GM12865 (cell line): ENCODE measurements at places on chromosomes 4 and X.
A peak's percentile ranks its signal among the peaks of the same experiment; 100 is the strongest.

GRCh38 chr4:8917321-8917811 lies 45.7 kb upstream of the HMX1 start:
- DNase-seq, result no peak

GRCh38 chr4:135900956-135901355 lies 1631.3 kb downstream of the PCDH18 start:
- no peak for DNase-seq

GRCh38 chr4:6074758-6075157 lies 56.5 kb upstream of the C4orf50 start:
- no peak for DNase-seq

DNA sequence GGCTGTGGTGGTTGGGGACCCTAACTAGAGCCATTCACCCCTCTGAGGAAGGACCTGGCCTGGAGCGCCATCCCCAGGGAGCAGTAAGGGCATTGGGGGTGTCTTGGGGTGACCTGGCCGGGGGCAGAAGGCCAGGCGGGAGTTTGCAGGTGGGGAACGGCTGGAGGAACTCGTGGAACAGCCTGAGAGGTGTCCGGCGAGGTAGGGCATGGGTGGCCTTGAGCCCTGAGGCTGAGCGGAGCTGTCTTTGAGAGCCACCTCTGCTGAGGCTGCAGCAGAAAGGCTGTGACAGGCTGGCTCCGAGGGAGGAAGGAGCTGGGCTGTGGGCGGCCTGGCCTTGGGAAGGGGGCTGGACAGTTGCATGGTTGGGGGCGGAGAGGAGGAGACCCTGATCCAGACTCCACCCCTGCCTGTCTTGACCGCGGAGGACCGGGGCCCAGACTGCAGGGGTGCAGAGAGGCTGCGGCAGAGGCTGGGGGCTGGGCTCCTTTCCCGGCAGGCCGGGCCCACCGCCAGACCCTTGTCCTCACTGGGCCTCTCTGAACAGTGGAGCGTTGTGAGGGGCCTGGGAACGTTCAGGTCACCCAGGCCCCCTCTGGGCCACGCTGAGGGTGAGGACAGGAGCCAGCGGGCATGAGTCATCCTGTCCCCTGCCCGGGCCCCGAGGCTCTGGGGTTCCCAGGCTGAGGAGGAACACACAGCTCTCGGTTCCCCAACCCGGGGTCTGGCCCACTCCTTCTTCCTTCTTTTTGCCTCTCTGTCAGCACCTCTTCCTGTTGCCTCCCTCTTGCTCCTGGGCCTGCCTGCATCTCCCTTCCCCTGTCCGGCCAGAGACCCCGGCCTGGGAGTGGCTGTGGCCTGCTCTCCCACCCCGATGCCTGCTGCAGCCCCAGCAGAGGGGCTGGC lies 8.1 kb downstream of the SH3BP2 start:
- DNase-seq, result peak; percentile 73

DNA sequence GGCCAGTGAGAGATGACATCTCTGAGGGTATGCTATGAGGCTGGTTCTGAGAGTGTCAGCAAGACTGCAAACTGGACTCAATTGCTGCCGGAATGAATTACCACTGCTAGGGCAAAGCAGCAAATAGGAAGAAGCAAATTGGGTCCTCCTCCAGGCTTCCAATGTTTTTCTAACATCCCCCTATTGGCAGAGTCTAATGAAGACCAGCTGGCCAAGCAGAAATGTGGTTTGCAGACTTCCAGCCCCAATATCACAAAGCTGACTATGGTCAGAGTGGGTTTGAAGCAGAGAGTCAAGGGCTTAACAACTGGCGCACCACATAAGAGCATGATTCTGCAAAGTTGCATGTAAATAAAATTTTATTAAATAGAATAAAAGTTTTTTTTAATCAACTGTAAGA lies 225.4 kb upstream of the GLRA2 start:
- DNase-seq, result no peak

DNA sequence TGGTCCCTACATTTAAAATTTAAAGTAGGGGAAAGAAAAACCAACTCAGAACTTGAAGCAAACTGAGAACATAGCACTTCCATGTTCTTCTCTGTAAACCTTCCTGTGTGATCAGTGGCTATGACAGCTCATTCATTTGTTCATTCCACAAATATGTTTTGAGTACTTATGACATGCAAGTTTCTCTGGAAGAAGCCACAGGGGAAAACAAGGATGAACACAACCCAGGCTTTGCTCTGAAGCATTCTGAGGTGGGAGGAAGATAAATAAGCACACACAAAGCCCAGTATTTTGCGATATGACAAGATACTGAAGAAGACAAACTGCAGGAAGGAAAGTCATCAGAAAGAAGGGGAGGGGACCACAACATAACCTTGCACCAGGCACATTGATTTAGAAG lies 96.4 kb downstream of the CHIC2 start:
- no peak for DNase-seq

DNA sequence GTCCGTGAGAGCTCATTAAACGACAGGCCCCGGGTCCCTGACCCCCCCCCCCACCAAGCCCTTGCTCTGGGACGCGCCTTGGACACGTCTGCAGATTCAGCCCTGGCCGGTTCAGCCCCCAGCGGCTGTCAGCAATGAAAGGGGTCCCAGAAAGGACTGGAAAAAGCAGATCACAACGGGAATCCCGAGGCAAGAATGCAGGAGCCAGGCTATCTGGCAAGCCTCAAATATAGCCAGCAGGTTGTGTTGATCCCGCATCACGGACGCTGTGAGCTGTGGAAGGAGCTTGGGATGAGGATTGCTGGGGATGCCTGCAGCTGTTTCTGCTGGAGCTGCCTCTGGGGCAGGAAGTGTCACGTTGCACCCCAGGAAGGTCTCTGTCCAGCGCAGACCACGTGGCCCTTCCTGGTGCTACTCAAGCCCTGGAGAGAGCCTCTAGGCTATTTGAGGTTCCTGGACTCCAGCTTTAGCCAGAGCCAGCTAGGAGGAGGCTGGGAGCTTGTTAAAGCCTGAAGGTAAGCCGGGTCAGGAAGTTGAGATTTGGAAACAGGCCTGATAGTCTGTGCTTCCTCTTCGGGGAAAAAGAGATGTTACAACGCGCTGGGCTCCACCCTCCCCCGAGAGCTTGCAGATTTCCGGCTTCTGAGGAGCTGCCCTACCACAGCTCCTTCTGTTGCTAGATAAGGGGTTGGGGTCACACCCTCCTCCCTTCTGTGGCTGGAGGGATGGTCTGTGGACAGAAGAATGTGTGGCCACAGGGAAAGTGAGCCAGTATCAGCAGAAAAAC lies 19.3 kb upstream of the CSF2RA start:
- peak; percentile 54 for DNase-seq

- DNase-seq, result no peak
These were observed 34.1 kb downstream of the DLG3 start for GRCh38 chrX:70478526-70479245.

- no peak for DNase-seq
These were observed 55.6 kb upstream of the SLC39A8 start for GRCh38 chr4:102400898-102401297.

GRCh38 chrX:72019487-72019886 lies 108.8 kb downstream of the NHSL2 start:
- DNase-seq, result no peak

DNA sequence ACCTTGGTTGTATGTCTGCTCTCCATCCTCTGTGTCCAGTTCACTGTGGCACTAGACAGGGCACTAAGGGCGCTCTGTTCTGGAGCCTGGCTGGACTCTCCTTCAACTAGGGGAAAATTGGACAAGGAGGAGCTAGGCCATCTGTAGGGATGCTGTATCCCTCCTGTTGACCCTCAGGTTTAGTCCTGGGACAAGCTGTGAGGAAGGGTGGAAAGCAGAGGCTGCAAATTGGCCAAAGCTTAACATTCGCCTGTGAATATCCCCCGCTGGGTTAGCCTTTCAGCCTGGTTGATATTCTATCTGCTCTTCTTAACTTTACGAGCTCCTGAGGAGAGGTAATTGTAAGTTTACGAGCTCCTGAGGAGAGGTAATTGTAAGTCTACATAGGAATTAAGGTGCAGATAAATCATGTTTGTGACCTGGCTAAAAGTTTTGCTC lies 64.4 kb upstream of the ENPEP start:
- DNase-seq, result no peak

DNA sequence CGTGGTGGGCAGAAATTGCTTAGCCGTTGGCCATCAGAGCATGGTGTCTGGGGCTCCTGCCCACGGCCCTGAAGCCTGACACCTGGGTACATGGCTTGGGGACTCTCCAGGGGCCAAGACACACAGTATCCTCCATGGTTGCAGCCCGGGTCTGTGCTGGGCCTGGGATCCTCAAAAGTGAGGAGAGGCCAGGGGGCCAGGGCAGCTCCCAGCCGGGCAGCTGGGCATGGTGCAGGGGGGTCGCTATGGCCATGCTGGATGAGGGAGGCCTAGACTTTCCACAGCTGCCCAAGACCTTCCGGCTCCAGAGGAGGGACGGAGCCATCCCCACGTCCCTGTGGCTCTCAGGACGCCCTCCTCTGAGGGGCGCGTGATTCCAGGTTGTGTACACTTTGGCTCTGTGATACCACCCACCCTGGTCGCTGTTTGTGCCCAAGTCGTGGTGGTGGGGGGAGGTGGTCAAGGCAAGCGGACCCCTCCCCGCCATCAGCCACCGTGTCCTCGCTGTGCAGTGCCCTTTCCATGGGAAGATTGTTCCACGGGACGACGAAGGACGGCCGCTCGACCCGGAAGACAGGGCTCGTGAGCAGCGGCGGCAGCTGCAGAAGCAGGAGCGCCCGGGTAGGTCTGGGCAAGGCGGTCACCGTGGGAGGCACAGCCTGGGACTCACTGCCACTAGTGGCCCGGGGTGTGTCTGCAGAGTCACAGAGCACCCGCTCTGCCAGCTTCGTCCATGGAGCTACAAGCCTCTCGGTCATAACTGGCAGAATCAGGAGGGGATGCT lies 25.7 kb downstream of the NKX1-1 start:
- no peak for DNase-seq

GRCh38 chrX:119041175-119041574 lies 31.6 kb upstream of the CT47C1 start:
- no peak for DNase-seq

DNA sequence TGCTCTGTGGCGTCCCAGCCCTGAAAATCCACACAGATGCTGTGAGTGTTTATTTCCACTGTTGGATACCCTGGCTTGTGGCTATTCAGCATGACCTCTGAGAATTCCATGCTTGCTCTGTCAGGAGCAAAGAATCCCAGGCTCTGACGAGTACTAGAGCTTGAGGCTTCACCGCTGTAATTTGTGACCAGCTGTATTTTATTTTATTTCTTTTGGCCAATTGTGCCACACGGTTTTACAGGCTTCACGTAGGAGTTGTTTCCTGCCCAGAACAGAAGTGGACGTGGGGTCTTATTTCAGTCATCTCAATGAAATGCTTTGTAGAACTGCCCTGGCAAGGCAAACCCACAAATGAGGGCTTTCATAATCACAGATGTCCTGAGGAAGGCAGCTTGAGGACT lies 69.4 kb upstream of the CLDN34 start:
- DNase-seq, result no peak

DNA sequence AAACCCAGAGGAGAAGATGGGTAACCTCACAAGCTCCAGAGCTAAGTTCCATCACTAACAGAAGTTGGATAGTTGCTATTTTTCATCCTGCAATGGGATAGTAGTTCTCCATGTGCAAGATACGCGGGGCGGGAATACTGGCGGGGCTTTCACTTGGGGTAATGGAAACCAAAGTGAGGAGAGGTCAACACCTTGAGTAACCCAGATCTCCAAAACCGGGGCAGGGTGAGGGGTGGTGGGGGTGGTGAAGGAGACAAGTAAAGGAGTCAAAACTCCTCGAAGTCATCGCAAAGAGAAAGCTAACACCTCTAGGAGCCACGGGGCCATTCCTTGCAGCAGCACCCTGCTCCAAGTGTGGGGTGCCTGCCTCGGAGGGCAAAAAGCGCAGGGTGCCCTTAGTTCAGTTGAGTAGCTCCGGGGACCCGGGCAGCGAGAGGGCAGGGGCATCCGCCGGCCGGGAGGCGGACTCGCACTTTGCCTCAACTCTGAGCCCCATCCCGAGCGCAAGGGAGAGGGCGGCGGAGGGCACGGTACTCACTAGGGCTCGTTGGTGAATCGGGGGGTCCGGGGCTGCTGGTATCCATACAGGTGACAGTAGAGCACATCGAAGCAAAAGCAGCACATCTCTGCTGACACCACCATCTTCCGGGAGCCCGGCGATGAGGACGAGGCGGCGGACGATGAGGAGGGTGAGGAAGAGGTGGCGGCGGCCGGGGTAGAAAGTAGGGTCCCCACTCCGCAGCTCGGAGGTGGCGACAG lies 645 bp downstream of the AMMECR1 start:
- DNase-seq, result peak; percentile 29

- no peak for DNase-seq
These were observed 111.9 kb upstream of the IQCM start for GRCh38 chr4:149927514-149927913.

- no peak for DNase-seq
These were observed 17.6 kb downstream of the GPR174 start for GRCh38 chrX:79162076-79162475.

GRCh38 chr4:126991965-126992364 lies 640.8 kb upstream of the INTU start:
- no peak for DNase-seq

- DNase-seq, result no peak
These were observed 202.6 kb downstream of the TMA16 start for GRCh38 chr4:163697121-163697520.

GRCh38 chrX:100647739-100648138 lies 3.7 kb downstream of the SRPX2 start:
- DNase-seq, result no peak

GRCh38 chrX:13646154-13646549 lies 6.8 kb upstream of the TCEANC start:
- peak; percentile 51 for DNase-seq

- no peak for DNase-seq
These were observed 64.9 kb downstream of the PRSS12 start for GRCh38 chr4:118287711-118288451.

DNA sequence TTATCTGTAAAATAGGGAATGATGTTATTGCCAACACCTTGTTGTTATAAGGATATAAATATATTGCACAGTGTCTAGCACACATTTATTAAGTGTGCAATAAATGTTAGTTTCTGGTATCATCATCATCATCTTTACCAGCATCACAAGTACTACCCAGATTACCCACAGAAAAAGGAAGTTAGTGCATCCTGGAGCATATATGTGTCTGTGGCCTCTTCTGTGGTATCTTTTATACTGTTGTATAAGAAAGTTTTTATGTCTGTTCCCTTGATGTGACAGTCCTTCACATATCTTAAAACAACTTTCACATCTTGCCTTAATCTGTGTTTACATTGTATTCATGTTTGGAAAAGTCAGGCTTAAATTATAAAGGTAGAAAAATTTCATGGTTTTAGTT lies 10.0 kb downstream of the EXOSC9 start:
- DNase-seq, result no peak

GRCh38 chrX:20402956-20403355 lies 136.2 kb upstream of the RPS6KA3 start:
- no peak for DNase-seq

- DNase-seq, result no peak
These were observed 60.6 kb upstream of the FAT4 start for GRCh38 chr4:125254106-125254505.

DNA sequence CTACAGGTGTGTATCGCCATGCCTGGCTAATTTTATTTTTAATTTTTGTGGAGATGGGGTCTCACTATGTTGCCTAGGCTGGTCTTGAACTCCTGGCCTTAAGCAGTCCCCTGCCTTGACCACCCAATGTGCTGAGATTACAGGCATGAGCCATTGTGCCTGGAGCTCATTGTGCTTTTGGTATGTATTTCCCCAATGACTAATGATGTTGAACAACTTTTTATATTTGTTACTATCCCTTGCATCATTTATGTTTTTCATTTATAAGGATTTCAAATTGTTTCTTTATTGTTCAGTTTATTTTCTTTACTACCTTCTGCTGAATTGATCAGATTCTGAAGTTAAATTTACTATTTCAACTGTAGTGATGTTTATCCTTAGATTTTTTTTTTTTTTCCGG lies 199.7 kb downstream of the CEP135 start:
- no peak for DNase-seq

GRCh38 chr4:185341377-185341776 lies 54.3 kb downstream of the LRP2BP start:
- DNase-seq, result peak; percentile 74
